ENCODE measurements at places on chromosomes 3 and 15. TPM values are rescaled to one million over a fixed set of nuclear protein-coding genes. Genes with fewer than 3 reads are reported as not detected.
A peak's percentile ranks its signal among the peaks of the same experiment; 100 is the strongest.

GRCh38 chr3:17065315-17065714 lies 180.6 kb downstream of the PLCL2 start:
- DNase-seq: no peak

DNA sequence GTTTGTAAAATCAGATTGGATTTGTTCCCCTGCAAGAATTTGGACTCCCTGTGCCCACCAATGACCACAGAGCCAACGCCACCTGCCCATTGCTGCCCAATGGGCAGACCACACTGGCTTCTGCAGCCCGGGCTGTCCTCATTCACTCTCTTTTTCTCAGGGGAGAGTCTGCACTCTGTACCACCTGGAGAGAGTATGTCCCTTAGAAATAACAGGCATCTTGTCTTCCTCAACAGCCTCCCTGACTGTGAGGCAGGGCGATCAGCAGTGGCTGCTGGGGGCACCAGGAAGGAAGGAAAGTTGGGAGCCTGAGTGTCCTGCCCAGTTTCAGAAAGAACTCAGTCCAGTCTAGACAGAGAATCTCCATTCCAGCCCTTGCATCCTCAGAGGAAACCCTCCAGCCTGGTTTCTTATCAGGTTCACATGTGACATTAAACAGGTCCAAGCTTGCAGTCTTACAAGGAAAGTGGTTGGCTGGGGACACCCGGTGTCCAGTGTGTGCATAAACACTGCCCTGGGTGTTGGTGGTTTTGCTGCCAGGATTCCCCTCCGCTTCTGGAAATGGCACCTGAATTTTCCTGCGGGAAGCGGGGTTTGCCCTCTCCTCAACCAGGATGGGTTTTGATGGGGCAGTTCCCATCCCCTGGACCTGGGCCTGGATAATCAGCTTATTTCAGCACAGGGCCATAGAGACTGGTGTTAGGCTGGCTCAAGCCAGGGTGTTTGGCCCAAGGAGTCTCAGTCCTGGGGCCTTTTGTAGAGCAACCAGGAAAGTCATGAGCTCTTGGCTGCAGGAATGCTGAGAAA lies 37.2 kb downstream of the SSUH2 start:
- peak; percentile 81 for DNase-seq

DNA sequence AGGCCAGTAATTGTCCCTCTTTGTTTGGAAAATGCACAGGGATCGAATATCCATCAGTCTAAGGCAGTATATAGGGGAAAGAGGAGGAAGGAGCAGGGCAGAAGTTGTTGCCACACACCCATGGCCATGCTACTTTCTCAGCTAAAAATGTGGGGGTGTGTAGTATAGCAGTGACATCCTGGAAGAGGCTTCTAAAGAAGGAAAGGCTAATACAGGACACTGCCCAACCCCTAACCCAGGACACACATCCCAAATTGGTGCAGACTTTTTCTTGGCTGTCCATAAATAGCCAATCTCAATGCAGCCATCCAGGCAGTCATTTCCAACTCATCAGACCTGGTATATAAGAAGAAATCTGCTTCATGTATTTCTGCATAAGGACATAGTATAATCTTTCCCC lies 33.1 kb upstream of the LRRN1 start:
- DNase-seq: no peak

DNA sequence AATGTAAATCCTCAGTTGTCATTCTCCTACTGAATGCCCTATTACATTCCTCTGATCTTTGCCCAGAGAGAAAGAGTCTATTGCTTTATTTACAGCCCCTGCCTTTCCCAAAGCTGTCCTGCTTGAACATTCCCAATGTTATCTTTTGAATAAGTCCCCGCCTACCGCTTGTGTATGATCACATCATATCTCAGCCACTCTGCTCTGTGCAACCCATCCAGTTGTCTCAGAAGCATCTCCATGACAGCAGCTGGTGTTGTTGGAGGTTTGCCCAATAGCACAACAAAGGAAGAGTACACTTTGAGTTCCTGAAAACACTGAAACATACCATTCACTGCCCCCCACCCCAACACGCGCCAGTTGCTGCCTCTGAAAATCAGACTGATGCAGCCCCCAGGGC lies 22.0 kb upstream of the FAM3D start:
- no peak for DNase-seq

DNA sequence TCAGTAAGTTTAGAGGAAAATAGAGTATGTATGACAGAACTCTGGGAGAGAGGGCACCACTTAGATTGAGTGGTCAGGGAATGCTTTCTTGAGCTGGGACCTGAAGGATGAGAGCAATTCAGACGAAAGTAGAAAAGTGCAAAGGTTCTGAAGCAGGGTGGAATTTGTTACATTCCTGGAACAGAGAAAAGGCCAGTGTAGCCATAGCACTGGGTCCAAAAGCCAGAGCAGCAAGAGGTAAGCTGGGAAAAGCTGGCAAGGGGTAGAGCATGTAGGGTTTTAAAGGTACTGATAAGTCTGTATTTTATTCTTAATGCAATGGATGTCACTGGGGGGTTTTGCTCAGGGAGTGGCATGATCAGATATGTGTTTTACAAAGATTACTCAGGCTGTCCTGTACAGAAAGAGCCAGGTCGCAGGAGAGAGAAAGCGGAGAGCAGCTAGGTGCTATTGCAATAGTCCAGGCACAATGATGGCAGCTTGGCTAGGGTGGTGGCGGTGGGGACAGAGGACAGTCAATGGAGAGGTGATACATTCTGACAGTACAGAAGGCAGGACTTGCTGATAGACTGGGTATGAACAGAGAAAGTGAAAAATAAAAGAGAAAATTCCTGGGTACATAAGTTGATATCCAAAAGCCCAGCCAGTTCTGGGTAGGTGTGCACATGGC lies 17.0 kb downstream of the FSTL1 start:
- no peak for DNase-seq

DNA sequence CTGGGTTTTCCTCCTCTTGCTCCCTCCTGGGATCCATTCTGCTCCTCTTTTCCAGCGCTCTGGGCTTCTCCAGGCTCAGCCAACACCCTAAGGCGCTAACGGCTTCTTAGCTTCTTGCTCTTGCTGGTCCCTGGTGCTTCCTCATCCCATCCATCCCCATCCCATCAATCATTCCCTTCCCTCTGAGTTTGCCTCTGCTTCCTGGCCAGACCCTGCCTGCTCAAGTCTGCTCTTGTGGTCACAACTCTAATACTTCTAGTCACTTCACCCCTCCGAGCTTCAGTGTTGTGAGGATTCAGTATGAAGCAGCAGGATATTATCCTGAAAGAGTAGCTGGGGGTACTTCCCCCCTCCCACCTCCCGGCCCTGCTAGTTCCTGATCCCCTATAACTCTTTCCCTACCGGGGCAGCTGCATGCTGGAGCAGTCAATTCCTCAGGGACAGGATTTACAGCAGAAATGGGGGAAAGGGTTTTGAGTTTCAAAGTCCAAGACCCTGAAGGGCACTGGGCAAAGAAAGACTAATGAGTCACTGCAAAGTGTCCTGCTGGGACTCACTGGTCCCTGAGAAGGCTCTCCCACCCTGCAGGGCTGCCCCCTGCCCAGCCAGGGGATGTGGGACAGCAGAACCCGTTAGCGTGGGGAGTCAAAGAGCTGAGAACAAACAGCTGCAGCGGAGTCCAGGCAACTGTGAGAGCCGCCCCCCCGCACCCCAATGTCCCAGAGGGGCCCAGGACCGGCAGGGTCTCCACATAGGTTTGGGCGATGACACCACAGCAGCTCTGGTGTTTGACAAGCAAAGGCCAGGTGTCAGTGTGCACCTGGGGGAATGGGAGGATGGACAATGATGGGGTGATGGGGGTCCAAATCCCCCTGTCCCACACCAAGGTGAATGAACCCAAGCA lies 2.3 kb upstream of the SYNM start:
- peak; percentile 40 for DNase-seq

DNA sequence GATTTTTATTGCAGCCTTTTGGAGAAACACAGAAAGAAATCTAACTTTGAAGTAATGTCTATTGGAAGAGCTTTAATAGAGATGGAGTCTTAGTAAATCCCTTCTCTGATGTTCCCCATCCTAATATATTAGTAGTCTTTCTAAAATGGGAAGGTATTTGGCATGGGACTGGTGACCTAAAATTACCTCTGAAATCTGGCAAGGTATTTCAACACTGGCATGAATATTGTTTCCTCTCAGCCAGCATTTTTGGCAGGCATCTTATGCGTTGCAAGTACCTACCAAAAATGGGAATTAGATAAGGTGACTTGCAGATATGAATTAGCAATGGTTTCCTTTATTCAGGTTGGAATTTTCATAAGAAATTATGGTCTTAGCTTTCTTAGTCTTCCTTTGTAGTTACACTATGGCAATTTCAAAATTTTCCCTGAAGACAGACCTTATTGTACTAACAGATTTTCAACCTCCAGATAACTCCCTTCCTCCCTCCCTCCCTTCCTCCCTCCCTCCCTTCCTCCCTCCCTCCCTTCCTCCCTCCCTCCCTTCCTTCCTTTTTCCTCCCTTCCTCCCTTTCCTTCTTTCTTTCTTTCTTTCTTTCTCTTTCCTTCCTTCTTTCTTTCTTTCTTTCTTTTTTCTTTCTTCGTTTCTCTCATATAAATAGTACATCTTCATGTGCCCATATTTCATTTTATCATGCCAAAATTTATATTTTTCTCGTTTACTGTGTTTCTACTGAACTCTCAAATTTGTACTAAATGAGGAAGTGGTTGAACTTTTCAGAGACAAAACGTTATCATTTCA lies 168.2 kb upstream of the KCNMB2 start:
- DNase-seq: no peak

IMPG2 gene
- total RNA-seq: 0.31 TPM

DNA sequence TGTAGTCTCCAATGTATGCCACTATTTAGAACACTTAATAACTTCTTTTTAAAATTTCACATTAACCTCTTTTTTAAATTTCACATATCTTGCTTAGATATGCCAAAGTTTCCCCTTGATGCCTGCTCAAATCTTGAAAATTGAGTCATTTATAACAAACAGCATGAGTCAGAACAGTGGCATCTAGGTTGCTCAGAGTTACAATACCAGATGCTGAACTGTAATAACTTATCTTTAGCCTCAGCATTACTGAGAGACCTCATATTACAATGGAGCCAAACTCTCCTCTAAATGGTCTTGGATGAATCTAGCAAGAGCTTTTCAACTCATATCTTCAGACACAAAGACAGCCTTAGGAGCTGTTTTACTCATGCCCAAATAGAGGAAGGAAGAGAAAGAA lies 439.3 kb upstream of the ARPP21 start:
- DNase-seq: no peak

RTP1 gene
- total RNA-seq: not detected

DNA sequence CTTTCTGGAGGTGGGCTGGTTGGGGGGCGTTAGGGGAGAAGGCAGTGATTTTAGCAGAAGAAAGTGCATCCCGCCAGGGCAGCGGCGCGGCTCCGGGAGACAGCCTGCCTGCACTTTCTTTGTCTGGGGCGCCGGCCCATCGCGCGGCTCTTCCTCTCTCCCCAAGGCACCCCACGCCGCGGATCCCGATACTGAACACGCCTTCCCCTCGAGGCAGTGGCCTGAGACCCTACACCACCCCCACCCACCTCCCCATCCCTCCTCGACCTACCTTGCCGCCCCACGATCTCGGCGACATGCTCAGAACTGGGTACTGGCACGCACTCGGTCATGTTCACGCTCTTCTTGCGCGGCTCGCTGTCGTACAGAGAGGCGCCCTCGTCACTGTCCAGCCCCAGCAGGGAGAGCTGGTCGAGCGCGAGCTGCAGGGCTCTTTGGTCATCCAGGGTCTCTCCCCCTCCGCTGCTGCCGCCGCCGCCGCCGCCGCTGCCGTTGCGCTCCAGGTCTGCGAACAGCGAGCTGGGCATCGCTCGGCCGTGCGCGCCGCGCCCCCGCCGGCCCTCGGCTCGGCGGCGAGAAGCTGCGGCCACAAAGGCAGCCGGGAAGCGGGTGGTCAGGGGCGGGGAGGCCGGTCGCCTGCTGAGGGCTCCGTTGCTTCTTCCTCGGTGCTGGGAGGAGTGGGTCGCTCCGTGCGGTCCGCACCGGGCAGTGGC lies 483 bp downstream of the MEX3B start:
- peak; percentile 45 for DNase-seq

ACTRT3 gene
- 4.0 TPM for total RNA-seq

- DNase-seq: no peak
Observed at GRCh38 chr3:106758459-106758858, 618.8 kb upstream of the CCDC54 start.

- no peak for DNase-seq
Observed at GRCh38 chr3:149474250-149474817, at the start of gene TM4SF4. TM4SF4 (plus strand) TSS chr3:149474697; CDS start chr3:149474878, 181 bp downstream.

GRCh38 chr15:36356978-36357601 lies 222.3 kb upstream of the CDIN1 start:
- no peak for DNase-seq

- no peak for DNase-seq
Observed at GRCh38 chr15:88612186-88612796, 8.8 kb upstream of the AEN start.

- no peak for DNase-seq
Observed at GRCh38 chr3:130828948-130829947, 64.6 kb upstream of the ATP2C1 start.

DNA sequence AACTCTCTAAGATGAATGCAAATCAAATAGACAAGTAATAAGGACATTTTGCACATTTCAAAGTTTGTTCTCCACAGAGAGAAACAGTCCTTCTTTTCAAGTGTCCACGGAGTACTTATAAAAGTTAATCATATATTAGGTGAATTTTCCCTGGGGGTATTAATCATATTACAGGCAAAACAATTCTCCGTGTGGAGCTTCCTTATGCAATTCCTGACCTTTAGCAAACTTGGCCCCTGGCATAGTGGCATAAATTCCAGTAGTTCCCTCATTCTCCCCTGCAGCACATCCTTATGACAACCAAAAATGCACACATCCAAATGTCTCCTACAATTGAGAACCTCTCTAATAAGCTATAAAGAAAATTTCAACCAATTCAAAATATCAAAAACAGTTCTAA lies 34.4 kb downstream of the FSIP1 start:
- DNase-seq: no peak

DNA sequence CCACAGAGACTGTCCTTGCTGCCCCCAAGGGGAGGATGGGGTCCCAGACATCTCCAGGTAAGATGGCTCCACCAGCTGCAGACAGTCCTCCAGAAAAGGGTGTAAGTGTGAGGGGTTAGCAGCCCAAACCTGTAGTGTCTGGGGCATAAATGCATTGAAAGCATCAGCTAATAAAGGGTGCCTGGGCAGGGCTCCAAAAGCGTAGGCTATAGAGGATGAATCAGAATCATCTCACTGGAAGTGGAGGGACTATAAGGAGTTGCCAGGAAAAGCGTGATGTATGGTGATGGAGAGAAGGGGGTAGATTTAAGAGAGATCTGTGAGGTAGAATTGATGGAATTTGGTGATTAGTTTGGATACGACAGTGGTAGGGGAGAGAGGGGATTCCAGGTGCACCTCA lies 79.9 kb upstream of the ONECUT1 start:
- no peak for DNase-seq

DNA sequence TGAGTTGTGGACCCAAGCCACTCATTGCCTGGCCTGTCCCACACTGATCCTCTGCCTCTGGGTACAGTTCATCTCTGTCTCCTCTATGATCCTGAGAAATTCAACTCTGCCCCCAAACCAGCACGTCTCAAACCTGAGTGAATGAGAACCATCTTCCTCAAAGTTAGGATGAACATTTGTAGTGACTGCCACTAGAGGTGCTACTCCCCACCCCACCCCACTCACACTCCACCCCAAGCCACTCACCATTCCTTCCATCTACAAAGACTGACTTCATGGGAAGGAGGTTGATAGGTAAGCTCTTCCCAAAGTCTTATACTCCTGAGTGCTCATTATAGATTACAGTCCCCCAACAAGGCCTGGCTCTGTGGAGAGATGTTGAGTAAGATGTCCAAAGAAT lies 43.8 kb downstream of the NEK10 start:
- no peak for DNase-seq

Measured in ureter (tissue), 1 donor.